ENCODE measurements at places on chromosomes 11 and 22.
A peak's percentile ranks its signal among the peaks of the same experiment; 100 is the strongest.

GRCh38 chr11:67301951-67302516 is 1.3 kb upstream of the SSH3 start:
- DNase-seq, result no peak

GRCh38 chr11:18775492-18776292 is 15.9 kb downstream of the PTPN5 start:
- DNase-seq, result peak; percentile 71

DNA sequence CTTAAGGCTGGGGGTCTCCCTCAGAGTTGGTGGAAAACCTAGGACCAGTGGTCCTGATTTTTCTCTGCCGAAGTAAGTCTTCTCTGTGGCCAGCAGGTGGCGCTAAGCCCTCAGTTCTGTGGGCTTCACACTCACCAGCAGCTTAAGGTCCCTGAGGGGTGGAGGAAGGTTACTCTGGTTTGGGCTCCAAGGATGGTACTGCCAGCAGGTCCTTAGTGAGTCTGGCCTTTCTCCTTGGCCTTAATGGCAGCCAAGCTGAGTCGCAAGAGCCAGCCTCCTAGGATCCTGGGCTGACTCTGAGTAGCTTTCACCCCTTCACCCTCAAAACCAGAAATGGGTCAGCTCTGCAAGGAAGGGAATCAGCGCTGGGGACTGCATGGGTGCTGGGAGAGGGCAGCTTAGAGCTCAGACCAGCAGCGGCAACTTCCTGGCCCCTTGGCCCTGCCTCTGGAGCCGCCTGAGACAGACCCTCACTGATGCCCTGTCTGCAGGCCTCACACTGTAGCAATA is 4.4 kb downstream of the KCNJ11 start:
- peak; percentile 61 for DNase-seq

- DNase-seq, result no peak
Observed at GRCh38 chr11:16982809-16983208, 31.4 kb downstream of the PLEKHA7 start.

DNA sequence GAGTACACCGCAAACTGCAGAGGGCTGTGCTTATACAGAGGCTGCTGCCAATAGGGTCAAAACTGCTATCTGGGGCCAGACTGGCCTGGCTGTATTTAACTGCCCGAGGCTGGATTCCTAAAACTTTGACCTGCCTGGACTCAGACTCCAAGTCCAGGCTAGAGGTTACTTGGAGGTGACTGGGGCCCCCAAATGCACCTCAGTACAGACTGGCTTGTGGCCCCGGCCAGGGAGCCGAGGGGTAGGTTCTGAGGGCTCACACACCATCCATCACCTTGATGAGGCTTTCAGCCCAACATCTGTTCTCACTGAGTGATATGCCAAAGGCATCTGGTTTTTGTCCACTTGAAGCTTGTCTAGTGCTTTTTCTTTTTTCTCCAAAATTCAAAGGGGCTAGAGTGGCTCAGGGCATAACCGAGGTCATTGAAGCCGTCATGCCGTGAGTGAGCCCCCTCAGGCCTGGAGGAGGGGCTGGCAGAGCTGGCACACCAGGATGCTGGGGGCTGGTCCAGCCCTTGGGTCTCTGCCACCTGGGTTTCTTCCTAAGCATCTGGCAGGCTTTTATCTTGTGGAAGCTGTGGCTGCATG is 52.4 kb upstream of the TTLL12 start:
- DNase-seq, result no peak

DNA sequence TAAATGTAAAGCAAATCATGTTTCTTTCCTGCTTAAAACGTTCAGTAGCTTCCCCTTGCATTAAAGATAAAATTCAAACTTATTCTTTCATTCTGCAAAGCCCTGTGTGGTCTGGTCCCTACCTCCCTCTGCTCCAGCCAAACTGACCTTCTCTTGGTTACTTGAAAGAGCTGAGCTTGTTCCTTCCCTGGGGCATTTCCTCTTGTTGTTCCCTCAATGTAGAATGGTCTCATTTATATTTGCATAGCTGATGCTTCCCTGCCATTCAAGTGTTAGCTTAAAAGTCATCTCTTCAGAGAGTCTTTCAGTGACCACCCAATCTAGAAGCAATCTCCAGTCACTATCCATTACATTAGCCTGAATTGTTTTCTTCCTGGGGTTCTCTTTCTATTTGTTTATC is 1618.5 kb upstream of the TENM4 start:
- no peak for DNase-seq

GRCh38 chr22:44182588-44183286 is 2.0 kb downstream of the PARVG start:
- no peak for DNase-seq

GRCh38 chr11:119157063-119157462 is 8.2 kb downstream of the ABCG4 start:
- DNase-seq, result no peak

GRCh38 chr11:123429913-123430720 is at the start of gene GRAMD1B:
GRAMD1B (plus strand) TSS chr11:123430269; CDS start chr11:123430793, 524 bp downstream.
- DNase-seq, result peak; percentile 82

- no peak for DNase-seq
Observed at GRCh38 chr22:26395926-26396325, 33.1 kb upstream of the ASPHD2 start.

DNA sequence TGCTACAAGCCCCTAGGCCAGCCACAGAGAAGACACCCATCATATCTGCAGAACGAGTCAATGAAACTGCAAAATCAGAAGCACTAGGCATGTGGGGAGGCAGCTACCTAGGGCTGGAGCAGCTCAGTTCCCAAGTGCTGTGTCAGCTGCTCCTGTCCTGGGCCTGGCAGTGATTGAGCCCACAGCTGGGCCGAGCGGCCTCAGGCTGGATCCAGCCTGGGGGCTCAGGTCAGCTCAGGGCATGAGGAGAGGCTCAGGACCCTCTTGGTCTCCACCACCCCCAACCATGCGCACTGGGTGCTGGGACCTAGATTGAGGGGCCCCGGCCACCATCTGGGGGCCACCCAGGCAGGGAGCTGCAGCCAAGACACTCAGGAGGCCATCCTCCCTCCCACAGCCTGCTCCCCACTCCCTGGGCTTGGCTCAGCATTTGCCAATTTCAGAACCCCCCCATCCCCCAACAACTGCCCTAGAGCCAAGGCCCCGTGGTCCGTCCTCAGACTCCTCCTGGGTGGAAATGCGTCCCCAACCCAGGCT is 2.4 kb upstream of the TNNT3 start:
- DNase-seq, result peak; percentile 54

DNA sequence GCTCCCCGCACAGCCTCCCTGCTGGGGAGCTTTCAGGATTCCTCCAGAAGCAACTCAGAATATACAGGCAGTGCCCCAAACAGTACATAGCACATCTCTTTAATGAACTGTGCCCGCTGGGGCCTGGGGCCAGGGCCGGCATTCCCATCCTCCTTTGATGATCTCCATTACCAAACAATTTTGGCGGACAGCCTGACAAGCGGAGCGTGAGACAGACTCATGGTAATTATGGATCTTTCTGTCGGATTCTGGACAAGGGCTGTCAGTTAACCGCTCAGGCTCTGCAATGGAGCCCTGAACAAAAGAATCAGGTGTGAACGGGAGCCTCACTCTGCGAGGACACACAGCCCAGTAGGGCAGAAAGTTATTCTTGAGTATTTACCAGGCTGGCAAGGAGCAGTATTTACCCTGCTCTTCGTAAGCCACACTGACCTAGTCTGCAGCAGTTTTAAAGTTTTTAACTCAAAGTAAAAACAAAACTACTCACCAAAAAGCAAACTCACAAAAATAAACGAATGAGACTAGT is 174.0 kb downstream of the TBC1D22A start:
- no peak for DNase-seq

- no peak for DNase-seq
Observed at GRCh38 chr11:126359431-126360048, 4.1 kb downstream of the ST3GAL4 start.

- no peak for DNase-seq
Observed at GRCh38 chr11:47185305-47186075, 744 bp downstream of the PACSIN3 start.

GRCh38 chr11:45391168-45391850 is 105.2 kb upstream of the SYT13 start:
- no peak for DNase-seq

- DNase-seq, result no peak
Observed at GRCh38 chr11:2742611-2743426, 43.0 kb upstream of the KCNQ1OT1 start.
